ENCODE measurements at places on chromosomes 12 and 14.

- DNase-seq: no peak
Measured at GRCh38 chr12:57630891-57631433, 2.0 kb downstream of the B4GALNT1 start.

DNA sequence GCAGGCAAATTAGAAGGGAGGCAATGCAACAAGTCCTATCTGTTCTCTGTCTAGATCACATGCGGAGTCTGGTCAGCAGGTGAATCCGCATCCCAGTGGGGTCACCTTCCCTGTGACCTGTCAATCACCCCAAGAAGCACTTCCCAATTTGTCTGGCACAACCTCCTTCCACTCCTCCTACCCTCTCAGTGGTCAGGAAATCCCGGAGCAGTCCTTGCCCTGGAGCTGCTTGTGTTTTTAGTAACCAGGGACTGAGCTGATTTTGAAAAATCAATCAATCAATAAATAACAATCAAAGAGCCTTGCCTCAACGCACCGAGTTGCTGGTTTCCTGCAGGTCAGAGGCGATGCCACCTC, 572 bp upstream of the ACSS3 start:
- no peak for DNase-seq

- no peak for DNase-seq
Measured at GRCh38 chr12:106125351-106126095, 13.2 kb downstream of the NUAK1 start.

GRCh38 chr12:66119870-66120241, 10.7 kb downstream of the LLPH start:
- no peak for DNase-seq

DNA sequence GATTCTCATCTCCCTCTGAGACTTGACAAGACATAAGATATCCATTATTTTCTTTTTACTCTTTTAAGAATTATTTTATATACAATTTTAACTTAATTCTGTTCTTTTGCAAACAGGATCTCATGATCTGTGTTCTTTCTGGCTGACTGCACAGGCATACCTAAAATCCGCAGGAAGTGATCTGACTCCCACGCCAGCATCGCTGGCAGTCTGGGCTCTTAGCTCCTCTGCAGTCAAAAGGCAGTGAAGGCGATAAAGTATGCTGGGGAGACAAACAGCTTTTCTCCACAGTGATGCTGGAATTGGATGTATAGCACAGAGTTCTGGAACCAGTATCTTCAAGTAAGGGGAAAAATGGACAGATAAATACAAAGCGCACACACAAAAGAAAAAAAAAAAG, 52.4 kb downstream of the DICER1 start:
- DNase-seq: no peak

- no peak for DNase-seq
Measured at GRCh38 chr12:24806386-24806785, 142.5 kb downstream of the BCAT1 start.

- DNase-seq: no peak
Measured at GRCh38 chr14:69673104-69673503, 61.7 kb downstream of the SUSD6 start.

- no peak for DNase-seq
Measured at GRCh38 chr12:85951823-85952222, 77.7 kb downstream of the NTS start.

- no peak for DNase-seq
Measured at GRCh38 chr14:54086767-54087166, 130.1 kb upstream of the BMP4 start.

GRCh38 chr14:37991027-37991426, 216.7 kb upstream of the SSTR1 start:
- no peak for DNase-seq

DNA sequence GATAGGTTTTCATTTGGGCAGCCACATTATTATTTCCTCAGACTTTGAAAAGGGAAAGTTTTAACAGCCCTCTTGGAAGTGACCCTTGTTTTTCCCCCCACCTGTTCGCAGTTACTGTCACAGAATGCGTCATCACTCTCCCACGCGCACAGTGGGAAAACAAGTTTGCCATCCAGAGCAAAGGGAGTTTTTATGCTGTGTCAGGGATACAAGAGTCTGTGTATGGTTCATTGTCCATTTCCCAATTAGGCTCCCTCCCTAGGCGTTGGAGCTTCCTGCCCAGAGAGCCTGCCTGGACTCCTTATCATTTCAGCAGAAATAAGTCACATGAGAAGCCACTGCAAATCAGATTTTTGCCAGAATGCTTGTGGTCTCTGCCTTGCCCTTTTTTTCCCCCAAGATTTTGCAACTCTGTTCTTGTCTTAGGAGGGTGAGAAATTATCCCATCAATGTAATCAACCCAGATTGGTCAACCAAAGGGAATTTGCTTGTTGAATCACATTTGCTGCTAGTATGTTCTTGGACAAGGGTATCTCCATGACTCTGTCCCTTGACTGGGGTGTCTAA, 104.1 kb downstream of the IGF1 start:
- no peak for DNase-seq

- DNase-seq: no peak
Measured at GRCh38 chr14:71591231-71591630, 341.0 kb upstream of the RGS6 start.

DNA sequence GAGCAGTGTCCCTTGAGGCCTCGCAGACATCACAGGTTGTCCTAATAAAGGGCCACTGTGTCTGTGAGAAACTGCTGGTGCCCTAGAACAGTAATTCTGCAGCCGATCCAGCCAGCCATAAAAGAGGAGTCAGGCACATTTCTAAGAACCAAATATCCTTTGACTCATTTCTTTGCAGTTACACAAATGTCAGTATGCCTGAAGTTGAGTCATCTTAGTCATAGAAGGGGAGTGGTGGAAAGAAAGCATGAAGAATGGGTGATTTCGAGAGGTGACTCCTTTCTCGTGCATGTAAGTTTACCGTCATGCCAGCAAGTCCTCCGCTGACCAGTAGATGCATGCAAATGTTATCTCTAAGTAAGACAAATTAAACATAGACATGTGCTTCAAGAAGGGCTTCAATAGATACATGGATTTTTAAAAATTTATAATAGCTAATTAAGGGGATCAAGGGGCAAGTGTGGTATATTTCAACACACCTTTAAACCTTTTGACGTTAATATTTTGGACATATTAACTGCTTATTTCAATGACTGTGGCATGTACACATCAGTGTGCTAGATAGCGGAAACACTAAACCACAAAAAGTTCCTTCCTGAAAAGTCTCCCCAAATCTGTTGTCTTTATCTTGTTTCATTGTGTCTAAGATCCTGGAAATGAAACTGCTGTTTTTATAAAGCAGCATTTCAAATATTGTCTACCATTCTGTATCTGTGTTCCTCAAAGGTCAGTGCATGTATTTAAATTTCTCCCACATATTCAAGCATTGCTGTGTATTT, 497.4 kb downstream of the NPAS3 start:
- DNase-seq: no peak

DNA sequence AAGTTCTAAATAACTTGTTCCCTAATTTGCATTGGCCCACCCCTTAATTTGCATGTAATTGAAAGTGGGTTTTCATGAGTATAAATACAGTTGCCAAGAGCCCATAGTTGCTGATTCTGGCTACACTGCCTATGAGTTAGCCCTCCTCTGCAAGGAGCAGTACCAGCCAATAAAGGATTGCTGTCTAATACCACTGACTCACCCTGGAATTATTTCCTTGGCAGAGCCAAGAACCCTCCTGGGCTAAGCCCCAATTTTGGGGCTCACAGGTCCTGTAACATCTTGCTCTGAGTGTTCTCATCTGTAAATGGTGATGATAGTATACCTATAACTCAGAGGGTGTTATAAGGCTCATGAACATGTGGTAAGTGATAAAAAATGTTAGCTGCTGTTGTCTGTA, 6.8 kb downstream of the TTC8 start:
- DNase-seq: no peak

GRCh38 chr12:100959481-100959880, 164.9 kb downstream of the ANO4 start:
- DNase-seq: no peak

DNA sequence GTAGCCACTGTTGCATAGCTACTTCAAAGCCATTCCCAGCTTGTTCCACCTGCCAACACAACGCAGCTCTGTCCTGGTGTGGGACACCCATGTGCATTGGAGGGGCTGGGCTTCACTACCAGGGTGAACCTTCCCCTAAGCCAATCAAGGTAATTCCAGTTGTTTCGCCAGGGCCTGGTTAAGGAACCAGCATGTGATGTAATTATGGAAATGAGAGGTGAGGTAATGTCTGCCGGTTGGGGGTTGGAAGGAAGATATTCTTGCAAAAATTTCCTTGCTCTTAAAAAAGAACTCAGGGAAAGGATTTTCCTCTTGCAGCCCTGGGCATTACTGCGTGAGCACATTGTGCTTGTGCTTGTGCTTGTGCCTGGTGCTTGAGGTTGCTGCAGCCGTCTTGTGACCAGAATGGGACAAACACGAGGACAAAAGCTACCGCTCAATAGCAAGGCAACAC, 14.9 kb downstream of the TUBA1C start:
- no peak for DNase-seq

DNA sequence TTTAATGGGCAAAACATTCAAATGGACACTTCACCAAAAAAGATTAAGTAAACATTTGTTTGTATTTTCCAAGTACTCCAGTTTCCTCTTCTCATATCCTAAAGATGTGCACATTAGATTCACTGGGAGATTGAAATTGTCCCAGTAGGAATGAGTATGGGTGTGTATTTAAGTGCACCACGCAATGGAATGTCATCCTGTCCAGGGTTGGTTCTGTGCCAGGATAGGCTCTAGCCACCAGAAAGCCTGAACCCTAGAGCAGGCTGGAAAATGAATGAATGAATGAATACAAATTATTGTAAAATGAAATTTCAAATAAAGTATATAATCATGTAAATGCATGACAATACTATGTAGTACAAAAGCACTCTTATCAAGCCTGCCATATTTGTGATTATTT, 14.0 kb downstream of the CEP83 start:
- no peak for DNase-seq

DNA sequence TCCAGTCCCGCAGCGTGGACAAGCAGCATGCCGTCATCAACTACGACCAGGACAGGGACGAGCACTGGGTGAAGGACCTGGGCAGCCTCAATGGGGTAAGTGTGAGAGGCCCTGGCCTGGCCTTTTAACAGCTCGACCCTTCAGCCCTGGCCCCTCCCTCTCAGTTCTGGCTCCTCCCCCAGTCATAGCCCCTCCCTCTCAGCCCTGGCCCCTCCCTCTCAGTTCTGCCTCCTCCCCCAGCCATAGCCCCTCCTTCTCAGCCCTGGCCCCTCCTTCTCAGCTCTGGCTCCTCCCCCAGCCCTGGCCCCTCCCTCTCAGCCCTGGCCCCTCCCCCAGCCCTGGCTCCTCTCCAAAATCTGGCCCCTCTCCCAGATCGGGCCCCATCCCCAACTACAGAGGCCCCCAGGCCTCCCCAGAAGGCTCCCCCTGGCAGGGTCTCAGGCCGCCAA, 11.2 kb downstream of the CEP170B start:
- DNase-seq: no peak

DNA sequence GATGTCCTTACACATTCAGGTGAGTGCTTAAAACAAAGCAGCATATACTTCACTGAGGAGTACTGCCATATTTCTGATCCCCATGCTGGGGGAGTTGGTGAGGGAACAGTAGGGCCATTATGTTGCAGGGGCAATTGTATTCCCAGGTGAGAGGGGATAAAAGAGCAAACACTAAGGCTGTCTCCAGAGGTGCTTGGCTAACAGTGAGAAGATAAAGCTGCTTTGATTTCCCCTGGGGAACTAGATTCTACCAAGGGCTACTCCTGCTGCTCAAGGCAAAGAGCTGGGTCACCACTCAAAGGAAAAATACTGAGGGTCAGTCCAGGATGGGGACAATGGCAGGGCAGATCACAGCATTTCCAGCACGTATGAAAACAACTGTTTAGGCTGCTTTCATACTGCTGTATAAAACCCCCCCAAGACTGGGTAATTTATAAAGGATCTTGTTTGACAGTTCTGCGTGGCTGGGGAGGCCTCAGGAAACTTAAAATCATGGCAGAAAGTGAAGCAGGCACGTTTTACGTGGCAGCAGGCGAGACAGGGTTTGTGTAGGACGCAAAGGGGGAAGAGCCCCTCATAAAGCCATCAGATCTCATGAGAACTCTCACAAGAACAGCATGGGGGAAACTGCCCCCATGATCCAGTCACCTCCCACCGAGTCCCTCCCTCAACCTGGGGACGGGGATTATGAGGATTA, 47.8 kb upstream of the OR5AU1 start:
- DNase-seq: no peak

GRCh38 chr14:104895786-104896661, 28.7 kb upstream of the PLD4 start:
- no peak for DNase-seq

- DNase-seq: no peak
Measured at GRCh38 chr14:59704054-59704645, 127.5 kb upstream of the CCDC175 start.

DNA sequence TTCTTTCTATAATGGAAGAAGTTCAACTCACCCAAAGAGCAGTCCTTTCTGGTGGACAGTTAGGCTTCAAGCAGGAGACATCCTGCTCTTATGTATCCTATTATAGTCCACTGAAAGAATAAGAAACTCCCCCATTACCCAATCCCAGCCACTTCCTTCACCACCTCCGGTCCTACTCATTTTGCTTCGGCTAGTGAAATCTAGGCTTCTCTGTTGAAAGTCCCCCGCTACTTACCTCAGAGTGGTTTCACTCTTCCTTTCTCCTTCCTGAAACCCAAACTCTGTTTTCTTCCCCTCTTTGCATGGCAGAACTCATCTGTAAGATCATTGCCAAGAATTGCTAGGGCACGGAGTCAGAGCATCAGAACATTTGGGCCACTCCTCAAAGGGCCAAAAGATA, at the start of gene GPR84:
Gene GPR84 (minus strand): TSS at position 74 of the 400 bp plus-strand sequence. CDS start 635 bp downstream, outside the sequence.
- DNase-seq: no peak

GRCh38 chr14:100077441-100077840, 12.2 kb downstream of the EVL start:
- no peak for DNase-seq

GRCh38 chr14:32047791-32048190, 29.3 kb upstream of the ARHGAP5 start:
- no peak for DNase-seq

GRCh38 chr12:57390174-57390573, 40.7 kb downstream of the R3HDM2 start:
- no peak for DNase-seq

DNA sequence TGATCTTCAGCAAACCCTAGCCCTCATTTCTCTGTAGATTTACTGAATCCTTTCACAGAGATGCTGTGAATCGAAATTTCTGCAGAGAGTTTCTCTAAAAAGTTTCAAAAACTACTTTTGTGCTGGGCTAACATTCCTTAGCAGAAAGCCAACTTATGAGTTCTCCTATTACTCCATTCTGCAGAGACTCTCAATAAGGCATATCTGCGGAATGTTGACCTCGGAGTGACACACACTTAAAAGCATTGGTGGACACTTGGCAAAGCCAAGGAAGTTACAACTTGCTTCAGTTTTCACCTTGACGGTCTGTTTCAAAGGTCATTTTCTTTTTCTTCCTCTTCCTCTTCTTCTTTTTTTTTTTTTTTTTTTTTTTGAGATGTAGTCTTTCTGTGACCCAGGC, 75.8 kb downstream of the WIF1 start:
- no peak for DNase-seq

DNA sequence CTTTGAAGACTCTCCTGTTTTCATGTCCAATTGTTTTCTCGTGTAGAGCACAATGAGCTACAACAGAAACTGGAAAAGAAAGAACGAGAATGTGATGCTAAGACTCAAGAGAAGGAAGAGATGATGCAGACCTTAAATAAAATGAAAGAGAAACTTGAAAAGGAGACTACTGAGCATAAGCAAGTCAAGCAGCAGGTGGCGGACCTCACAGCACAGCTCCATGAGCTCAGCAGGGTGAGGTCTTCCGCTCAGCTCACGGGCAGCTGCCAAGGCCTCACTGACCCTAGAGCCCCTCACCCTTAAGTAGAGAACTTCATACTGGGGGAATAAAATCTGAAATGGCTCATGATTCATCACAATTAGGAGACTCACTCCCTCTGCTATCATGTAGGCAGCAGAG, 134.7 kb downstream of the GPR135 start:
- no peak for DNase-seq

All from AG09319 (cell line).